ENCODE measurements at places on chromosomes 2 and 18.
A peak's percentile ranks its signal among the peaks of the same experiment; 100 is the strongest.

DNA sequence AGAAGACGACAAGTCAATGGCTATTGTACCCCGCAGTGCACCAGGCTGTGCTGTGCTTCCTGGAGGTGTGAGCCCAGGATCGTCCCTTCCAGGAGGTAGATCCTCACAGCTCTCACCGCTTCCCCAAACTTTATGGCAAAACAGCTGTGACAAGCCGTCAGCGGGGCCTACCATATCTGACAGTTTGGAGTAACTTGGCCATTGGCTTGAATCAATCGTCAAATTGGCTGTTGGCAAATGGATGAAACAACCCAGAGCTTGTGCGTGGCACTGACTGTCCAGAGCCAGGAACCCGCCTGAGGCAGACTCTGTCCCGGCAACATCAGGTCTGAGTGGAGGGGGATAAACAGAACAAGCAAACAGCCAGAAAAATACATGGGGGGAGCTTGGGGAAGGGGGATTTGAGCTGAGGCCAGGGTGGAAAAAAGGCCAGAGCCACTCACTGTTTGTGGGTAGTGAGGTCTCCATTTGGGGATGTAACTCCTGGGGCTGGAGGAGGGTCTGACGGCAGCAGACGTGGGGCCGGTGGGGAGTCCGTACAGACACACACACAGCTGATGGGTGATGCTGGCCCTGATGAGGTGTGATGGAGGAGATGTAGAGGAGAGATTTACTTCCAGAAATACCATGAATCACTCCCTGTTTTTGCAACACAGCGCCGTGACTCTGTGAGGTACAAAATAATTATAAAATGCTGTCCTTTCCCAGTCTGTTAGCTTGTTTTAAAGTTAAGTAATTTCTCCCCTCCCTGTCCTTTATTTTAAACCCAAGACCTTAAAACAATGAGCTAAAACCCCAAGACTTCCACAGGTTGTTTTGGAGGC is 174.8 kb downstream of the TWIST2 start:
- no peak for ATAC-seq

DNA sequence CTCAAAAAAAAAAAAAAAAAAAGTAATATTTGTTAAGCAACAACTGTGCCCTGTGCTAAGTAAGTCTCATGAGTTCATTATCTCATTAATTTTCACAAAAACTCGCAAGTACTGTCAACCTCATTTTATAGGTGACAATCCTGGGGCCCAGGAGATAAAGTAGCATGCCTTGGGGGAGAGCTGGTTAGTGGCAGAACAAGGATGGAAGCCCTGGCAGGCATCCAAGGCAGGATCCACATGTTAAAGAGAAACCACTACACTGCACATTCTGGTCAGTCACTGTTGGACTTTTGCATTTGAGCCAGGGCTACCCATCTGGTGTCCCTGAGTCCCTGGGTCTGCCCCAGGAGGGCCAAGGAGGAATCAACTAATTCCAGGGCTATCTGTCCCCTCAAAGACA is 54.6 kb downstream of the ZFP36L2 start:
- no peak for ATAC-seq

DNA sequence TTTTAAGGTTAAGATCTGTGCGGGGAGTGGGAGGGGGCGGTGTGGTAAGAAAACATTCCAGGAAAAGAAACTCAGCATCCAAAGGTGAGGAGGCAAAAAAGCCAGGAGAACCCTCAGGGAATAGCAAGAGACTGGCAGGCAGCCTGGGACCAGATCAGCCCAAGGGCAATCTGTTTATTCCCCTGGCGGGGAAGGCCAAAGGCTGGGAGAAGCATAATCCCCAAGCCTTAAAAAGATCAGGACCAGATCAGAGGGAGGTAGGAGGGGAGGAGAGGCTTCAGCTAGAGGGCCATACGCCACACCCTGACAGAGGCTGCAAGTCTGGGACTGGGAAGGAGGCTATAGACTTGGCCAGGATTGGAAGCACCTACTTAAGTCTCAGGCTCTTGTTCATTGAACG is 163.0 kb upstream of the PXDN start:
- ATAC-seq: no peak

- no peak for ATAC-seq
Observed at GRCh38 chr18:38301621-38302020, 736.0 kb upstream of the CELF4 start.

DNA sequence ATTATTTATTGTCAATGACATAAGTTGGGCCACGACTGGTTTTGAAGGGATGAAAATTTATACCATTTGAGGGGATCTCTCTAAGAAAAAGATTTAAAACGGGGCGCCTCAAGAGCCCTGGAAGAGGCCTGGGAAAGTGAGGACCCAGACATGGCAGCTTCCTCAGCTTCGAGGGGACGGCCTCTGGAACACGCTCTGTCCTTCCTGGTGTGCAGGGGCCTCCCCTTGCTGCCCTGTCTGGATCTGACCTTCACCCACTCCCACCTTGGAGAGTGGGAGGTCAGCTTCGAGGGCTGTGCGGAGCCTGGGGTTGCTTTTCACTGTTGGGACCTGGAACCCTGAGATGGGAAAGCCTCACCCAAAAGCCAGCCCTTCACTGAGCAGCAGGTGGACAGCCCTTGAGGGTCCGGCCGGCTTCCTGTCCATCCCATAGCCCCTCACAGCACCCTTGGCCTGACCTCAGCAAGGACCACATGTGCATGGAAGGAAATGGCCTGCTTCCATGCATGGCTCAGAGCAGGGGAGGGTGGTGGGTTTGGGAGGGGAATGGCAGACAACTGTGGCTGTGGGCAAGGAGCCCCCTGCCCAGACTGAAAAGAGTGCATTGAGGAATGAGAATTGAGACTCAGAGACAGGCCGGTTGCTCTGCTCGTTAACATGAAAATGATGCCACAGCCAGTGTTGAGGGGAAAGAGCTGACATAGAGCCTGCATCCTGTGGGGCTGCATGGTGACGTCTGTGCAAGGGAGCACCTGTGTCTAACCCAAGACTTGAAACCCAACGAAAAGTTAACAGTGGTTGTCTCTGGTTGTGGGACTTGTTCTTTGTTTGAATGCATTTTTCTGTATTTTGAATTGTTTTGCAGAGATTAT is 16.3 kb downstream of the FBLN7 start:
- ATAC-seq: peak; percentile 50

- no peak for ATAC-seq
Observed at GRCh38 chr2:40043191-40043590, 264.1 kb upstream of the THUMPD2 start.

- ATAC-seq: no peak
Observed at GRCh38 chr2:13193075-13193474, 476.3 kb downstream of the TRIB2 start.

- no peak for ATAC-seq
Observed at GRCh38 chr18:12394428-12394827, 13.3 kb upstream of the PRELID3A start.

DNA sequence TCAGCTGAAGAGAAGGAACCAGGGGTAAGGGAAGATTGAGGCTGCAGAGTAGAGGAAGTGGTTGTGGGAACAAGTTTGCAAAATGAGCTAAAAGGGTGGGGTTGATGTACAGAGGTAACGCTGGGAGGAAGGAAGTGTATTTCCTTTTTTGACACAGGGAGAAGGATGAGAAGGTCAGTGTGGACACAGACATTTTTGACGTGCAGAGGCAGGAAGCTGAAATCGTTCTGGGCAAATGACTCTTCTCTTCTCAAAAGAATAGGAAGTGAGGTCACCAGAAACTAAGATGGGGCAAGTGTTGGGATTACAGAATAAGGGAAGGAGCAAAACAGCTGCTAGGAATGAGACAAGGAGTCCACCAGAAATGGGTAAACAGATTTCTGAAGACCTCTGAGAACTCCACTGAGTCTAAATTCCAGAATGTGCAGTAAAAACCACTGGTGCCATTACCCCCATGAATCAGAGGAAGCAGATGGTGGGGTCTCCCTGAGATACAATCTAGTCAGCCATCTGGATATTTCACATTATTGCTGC is 20.0 kb upstream of the RNF149 start:
- peak; percentile 33 for ATAC-seq

DNA sequence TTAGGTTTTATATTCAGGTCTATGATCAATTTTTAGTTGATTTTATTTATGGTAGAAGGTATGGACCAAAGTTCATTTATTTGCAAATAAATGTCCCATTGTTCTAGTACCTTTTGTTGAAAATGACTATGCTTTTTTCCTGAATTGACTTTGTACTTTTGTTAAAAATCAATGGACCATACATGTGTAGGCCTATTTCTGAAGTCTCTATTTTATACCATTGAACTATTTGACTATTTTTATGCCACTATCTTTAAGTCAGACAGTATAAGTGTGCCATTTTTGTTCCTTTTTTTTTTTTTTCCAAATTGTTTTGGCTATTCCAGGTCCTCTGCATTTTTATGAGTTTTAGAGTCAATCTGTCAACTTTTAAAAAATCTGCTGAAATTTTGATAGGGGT is 73.6 kb upstream of the UGP2 start:
- ATAC-seq: no peak

DNA sequence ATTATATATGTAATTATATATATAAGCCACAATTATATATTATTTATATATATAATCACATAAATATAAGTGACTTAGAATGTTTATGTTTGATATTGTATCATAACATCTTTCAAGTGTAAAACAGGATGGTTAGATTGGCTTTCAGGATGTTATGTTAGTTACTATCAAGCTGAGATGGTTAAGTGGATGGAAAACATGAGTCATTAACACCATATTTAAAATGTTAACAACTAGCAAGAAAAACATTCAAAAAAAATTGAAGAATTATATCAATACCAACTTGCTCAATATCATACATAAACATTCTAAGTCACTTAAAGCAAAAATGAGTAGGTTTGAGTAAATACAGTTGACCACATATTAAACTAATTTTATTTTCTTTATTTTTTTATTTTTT is 21.8 kb upstream of the RAB27B start:
- ATAC-seq: no peak

DNA sequence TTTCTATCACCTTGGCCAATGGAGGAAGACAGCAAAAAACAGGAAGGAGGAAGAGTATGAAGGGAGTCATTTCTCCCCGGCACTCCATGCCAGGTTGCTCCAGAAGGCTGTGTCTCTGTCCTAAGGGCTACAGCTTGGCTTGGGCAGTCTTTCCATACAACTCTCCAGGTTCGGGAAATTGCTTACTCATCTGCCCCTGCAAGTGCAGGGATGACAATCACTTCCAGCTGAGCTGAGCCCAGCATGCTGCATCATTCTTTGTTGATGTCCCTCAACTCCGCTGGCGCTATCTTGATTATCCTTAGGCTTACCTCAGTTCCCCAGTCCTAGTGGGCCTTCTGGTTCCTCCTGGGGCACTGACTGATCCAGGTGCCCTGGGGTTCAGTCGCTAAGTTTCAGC is 86.9 kb upstream of the COPS8 start:
- ATAC-seq: no peak

DNA sequence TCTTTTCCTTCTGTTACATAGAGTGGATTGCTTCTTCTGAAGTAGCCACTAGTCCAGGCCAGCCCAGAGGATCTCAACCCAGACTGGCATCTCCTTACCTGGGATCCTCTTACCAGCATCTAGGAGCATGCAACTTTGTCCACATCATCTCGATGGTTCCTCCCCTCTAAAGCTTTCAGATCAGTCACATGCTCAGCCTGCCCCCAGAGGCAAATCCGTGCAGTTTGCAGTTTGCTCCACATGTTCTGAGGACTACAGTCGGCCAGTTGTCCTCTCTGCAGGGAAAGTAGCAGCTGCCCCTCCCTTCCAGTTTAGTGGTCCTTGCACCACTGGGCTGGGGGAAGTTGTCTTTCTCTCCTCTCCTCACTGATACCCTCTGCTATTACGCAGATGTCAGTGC is 259.8 kb upstream of the APCDD1 start:
- ATAC-seq: no peak

DNA sequence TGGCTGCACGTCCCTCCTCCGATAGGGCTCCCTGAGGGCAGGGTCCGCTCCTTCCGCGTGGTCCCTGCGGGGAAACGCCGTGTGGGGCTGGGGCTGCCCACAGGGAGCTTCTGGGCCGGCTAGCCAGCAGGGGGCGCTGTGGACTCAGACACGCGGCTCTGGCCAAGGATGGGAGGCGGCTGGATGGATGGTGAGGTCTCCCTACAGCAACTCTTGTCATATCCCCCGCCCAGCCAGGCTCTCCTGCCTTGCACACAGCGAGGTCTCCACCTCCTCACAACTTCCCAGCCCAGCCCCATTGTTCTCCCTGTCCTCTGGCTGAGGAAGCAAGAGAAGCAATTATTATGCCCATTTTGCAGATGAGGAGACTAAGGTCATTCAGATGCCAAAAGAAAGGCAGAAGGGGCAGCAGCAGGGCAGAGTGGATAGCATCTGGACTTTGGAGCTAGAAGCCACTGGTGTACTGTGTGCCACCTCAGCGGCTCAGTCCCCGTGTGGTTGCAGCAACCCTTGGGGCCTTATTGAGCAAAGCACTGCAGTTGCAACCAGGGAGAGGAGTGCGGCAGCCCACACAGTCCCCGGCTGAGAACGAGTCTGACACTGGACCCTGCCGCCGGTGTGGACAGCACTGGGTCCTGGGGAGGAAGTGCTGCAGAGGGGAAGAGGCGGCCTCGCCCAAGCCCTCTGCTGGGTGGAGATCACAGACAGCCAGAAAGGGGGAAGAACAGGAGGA is 99.0 kb downstream of the ZFP36L2 start:
- peak; percentile 67 for ATAC-seq

GRCh38 chr2:164824872-164825271 is 16.8 kb downstream of the COBLL1 start:
- ATAC-seq: no peak

GRCh38 chr2:218427741-218428140 is 8.8 kb downstream of the VIL1 start:
- ATAC-seq: no peak

Measured in activated CD4-positive, CD25-positive, alpha-beta regulatory T cell treated with anti-CD3 and anti-CD28 coated beads, Interleukin-2, amount 50 U/mL, for 24 hours (primary cell).